ENCODE measurements at places on chromosomes 12 and 14. TPM values are rescaled to one million over a fixed set of nuclear protein-coding genes. Genes with fewer than 3 reads are reported as not detected.

Gene INTS13
- total RNA-seq: 21.9 TPM

DNA sequence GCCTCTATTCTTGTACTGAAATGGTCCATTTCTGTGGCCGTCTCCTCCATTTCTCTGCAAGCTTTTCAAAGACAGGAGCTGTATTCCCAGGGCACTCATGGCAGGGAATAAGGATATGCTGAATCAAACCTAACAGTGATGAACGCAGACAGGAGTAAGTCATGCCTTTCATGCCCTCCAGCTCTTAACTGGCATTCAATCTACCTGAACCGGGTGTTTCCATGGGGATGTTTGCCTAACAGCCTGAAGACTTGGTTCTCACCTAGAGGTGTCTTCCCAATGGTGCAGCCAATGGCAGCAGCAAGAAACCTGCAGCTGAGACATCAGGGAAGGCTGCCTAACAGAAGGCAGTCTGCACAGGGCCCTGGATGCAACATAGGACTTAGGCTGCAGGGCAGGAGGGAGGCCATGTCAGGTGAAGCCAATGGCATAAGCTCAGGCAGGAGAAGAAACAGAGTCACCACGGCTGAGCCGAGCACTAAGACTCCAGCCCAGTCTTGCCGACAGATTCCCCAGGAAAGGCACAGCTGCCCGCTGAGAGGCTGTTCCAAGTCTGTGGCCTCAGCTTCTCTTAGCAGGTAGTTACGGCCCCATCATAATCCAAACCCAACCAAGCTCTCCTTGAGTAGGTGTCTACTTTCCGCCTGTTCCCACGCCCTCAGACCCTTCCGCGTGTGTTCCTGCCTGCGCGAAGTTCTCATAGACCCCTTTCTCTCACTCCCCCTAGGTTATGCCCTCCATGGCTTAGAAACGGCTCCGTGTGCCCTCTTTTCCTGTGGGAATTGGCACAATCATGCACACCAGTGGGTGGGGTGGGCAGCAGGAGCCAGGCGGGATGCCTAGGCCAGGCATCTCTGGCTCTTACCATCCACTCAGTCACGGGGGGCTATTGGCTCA lies 44.1 kb downstream of the VWF start:
- no peak for DNase-seq

DNA sequence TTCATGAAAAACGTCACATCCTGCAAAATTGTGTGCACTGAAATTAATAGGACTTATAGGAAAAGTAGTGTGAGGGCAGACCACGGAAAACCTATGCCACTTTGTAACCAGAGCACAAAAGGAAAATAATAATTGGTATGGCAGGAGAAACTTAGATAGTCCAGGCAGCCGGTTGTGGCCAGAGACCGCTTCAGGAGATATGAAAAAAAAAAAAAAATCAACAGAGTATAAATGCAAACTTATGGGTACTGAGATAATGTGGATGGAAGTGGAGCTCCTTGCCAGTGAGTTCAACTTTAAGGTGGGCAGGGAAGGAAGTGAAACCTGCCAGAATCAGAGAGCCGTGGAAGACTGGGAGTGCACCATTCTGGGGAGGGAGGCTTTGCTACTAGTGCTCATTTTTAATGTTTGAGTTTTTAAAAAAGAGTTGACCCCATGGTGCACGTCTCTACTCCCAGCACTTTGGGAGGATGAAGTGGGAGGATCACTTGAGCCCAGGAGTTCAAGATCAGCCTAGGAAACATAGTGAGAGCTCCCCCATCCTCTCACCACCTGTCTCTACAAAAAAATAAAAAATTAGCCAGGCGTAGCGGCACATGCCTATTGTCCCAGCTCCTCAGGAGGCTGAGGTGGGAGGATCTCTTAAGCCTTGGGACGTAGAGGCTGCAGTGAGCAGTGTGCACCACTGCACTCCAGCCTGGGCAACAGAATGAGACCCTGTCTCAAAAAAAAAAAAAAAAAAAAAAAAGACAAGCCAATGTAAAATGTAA lies 34.3 kb upstream of the METAP2 start:
- DNase-seq: no peak

DNA sequence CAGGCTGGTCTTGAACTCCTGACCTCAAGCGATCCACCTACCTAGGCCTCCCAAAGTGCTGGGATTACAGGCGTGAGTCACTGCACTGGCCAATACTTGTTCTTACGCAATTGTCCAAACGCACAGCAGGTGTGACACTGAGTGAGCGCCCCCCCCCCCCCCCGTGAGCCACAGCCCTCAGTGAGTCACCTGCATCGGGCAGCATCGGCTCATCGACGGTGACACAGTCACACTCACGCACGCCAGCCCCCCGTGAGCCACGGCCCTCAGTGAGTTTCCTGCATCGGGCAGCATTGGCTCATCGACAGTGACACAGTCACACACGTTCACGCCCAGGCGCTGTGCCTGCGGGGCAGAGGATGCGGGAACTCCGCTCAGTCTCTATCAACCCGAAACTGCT lies 42.5 kb downstream of the GALNT9 start:
- no peak for DNase-seq

GRCh38 chr14:99721792-99722516 lies 37.9 kb downstream of the CYP46A1 start:
- DNase-seq: no peak

GRCh38 chr12:94147387-94147990 lies 888 bp upstream of the PLXNC1 start:
- DNase-seq: no peak

- DNase-seq: no peak
Measured at GRCh38 chr12:58978717-58979116, 58.4 kb upstream of the LRIG3 start.

GRCh38 chr12:44247588-44247987 lies 411.7 kb downstream of the TMEM117 start:
- DNase-seq: no peak

GRCh38 chr14:47211263-47211662 lies 464.1 kb downstream of the MDGA2 start:
- no peak for DNase-seq
